Left lobe of liver (tissue), 2 donors: ENCODE measurements at places on chromosomes 12 and 14. TPM values are rescaled to one million over a fixed set of nuclear protein-coding genes. Genes with fewer than 3 reads are reported as not detected.

The NOP9 gene
- total RNA-seq: 17.2 TPM

The ISM2 gene
- total RNA-seq: not detected

The C3AR1 gene
- total RNA-seq: 2.3 TPM

The ST8SIA1 gene
- total RNA-seq: not detected

The SGPP1 gene
- 15.5 TPM for total RNA-seq

The PLA2G1B gene
- 3.0 TPM for total RNA-seq

The CCDC198 gene
- total RNA-seq: 27.4 TPM

- DNase-seq: no peak
These were observed 200.2 kb upstream of the RBM19 start for GRCh38 chr12:114166362-114166761.

- DNase-seq: no peak
These were observed 58.9 kb upstream of the BCL2L14 start for GRCh38 chr12:12011880-12012260.

DNA sequence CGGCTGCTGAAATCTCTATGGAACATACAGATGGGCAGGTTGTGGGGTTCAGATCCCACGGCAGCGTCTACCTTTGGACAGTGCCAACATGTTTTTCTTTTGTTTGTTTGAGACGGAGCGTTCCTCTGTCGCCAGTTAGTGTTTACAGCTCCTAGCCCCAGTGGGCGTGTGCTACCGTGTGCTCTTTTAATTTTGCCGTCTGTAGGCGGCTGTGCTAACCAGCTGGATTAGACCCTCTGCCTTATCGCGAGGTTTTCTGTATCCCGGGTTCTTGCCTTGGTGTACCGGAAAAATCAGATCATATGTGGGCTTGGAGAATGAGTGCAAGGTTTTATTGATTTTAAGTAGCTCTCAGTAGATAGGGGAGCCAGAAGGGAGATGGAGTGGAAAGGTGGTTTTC is 9.8 kb upstream of the GALNT6 start:
- no peak for DNase-seq

- DNase-seq: no peak
These were observed 42.1 kb downstream of the TSPAN9 start for GRCh38 chr12:3119192-3119755.

- no peak for DNase-seq
These were observed 84.8 kb downstream of the PRKCH start for GRCh38 chr14:61406198-61406597.

DNA sequence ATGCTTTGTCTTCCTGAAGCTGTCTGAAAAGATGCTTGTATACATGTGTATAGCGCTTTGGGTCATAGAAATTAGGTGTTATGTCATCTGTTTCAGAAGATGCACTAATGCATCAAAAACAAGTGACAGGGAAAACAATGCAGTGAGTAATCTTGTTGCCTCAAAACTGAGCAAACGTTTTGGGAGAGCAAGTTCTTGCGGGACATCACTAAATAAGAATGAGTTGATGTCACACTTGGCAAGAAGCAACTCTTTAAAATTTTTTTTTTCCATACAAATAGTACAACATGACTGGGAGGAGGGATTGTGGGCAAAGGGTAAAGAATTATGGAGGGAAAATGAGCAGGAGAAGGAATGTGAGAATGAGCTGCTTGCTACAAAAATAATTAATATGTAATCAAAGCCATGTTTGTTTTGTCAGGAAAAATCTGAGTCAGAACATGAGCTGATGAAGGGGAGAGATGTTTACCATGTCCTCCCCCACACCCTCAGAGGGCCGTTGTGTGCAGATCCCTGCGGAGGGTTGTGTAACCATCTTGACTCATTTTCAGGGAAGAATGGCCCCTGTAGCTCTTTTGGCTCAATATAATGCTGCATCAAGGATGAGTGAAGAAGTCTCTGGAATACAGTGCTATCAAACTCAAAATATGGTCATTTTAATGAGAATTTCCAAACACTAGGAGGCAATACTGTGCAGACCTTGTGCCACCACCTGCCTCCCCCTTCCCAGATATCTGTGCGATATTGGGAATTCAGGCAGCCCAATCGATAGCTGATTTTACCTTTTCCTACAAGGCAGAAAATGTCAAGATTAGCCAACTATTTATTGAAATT is 41.4 kb downstream of the BORCS5 start:
- DNase-seq: no peak

DNA sequence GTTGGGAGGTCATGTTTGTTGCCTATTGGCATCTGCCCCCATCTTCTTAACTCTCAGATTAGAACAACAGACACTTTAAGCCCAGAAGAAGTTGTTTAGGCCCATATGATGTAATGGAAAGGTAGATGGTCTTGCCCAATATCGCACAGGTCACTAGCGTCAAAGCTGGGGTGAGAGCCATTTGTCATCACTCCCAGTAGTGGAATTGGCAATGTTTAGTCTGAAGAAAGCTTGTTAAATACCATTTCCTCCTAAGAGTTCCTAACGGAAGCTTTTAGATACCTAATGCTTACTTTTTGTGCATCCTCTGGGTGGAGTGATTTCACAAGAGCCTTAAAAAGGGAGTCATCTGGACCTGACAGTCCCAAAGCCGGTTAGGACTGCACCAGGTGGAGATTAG is 125.4 kb downstream of the DACT1 start:
- no peak for DNase-seq

DNA sequence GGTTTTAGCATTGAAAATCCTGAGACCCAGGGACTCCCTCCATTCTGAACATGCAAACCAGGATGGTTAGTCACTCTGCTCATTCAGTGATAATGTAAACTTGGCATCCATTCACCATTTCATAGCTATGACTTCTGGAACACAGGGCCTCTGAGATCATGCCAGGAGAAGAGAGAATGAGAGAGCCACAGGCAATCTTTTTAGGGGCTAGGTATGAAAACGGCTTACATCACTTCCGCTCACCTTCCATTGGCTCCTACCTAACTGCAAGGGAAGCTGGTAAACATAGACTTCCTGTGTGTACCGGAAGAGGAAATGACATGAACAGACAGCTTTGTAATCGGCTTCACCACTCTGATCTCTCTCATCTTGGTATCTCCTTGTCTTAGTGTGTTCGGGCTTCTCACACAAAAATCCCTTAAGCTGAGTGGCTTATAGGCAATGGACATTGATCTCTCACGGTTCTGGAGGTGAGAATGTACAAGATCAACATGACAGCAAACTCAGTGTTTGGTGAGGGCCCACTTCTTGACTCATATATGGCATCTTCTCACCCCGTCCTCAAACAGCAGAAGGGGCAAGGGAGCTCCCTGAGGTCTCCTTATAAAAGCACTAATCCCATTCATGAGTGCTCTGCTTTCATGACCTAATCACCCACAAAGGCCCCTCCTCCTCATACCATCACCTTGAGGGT is 465.9 kb upstream of the TBX3 start:
- no peak for DNase-seq

- no peak for DNase-seq
These were observed 58.2 kb upstream of the PYGL start for GRCh38 chr14:51002406-51002999.

DNA sequence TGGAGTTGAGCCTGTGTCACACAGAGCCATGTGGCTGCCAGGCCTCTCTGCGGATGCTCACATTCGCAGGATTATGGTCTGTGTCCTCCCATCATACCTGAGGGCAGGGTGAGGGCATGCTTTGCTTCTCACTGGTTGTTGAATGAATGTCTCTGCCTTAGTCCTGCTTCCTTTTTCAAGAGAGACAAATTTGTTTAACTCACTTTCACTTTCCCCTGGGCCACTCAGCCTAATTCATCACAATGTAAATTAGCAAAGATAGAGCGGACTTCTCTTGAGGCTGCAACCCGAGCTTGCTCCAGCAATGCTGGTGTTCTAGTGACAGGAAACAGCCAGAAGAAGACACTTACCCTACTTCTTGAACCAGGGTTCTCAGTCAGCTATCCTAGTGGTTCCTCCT is 35.5 kb upstream of the PAX9 start:
- DNase-seq: no peak

- no peak for DNase-seq
These were observed 169.2 kb downstream of the APAF1 start for GRCh38 chr12:98814254-98814653.

- DNase-seq: no peak
These were observed 330.7 kb upstream of the DCN start for GRCh38 chr12:91513313-91513712.

DNA sequence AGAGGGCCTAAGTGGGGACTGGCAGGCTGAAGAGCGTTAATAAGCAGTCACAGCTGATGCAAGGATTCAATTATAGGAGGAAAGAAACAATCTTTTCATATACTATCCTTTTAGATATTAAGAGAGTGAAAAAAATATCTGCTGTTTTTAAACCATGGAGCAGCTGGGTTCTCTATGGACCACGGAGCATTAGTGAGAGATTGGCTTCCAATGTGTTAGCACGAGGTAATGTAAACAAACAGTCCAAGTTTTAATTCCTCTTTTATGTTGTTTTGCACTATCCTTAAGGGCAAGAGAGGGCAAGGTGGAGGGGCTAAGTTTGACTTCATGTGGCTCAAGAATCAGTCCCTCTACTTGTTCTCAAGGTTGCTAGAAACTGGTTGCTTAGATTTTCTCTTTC is 30.9 kb downstream of the CDKN1B start:
- no peak for DNase-seq

DNA sequence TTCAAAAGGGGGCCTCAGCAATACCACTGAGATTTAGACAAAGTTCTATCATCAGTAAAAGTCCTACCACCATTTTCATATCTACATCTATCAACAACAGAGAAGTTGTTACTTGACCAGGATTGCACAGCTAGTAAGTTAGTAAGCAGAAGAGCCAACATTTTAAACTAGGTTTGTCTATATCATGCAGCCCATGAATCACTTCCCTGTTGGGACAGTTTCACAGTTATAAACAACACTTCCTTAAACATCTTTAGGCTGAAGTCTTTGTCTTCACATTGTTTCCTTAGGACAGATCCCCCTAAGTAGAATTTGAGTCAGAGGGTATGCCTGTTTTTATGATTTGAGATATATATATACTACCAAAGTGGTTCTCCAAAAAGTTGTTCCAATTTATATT is 68.5 kb downstream of the DAO start:
- DNase-seq: no peak

DNA sequence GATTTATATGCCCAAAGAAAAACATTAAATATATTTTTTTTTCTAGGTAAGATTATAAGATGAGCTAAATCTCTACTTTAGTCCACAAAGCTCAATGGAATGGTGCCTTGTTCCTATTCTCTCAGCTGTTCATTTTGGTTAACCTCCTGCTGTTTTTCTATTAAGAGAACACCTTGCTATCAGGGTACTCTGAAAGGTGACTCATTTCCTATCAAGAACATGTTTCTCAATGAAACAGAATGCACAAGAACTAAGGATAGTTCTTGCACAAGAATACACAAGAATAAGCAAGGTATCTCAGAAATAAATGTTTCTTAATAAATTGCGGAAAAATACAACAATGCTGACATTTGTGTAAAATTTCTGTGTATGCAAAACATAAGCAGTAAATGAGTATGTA is 14.1 kb downstream of the ABCD2 start:
- no peak for DNase-seq

DNA sequence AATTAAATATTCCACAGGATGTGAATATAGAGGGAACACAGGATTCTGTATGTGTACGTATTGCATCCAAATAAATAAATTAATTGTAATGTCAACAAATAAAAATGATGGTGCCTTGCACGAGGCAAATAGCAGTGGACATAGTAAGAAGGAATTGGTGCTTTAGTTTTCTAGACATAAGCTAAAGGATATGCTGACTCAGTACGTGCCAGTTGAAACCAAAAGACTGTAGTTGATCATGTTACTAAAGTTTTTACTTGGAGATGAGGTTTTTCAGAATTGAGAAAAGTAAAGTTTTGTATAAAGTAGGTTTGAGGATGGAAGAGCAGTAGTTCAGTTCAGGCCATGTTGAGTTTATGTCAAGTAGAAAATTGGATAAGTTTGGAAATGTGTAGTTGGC is 807.2 kb downstream of the SLC16A7 start:
- no peak for DNase-seq

DNA sequence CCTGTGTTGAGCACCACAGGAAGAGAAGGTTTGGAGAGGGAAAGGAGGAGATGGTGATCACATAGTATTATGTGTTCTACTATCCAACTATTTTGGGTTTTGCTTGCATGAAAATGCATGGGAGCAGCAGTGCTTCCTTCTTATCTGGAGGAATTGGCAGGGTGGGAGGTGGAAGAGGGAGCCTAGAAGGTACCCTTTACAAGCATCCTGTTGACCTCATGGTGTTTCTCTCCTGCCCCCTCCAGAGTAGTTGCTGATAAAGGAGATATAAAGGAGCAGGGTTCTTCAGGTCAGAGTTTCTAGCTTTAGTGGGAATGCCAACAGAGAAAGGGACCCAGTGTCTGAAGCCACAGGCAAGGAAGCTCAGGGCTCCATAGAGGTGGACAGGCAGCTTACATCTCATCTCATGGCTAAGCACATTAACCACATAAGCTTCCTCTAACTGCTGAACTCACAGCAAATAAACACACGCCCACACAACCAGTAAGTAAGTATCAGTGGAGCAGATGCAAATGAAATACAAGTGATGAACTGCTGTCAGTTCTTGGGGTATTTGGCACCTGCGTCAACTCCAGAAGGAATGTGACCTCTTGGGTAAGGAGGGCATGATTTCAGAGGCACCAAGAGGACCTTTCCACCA is 174.2 kb upstream of the SLC38A2 start:
- no peak for DNase-seq

GRCh38 chr12:94318181-94318580 is 141.5 kb downstream of the CEP83 start:
- DNase-seq: no peak

GRCh38 chr12:3405821-3406220 is 85.2 kb upstream of the PRMT8 start:
- DNase-seq: no peak

DNA sequence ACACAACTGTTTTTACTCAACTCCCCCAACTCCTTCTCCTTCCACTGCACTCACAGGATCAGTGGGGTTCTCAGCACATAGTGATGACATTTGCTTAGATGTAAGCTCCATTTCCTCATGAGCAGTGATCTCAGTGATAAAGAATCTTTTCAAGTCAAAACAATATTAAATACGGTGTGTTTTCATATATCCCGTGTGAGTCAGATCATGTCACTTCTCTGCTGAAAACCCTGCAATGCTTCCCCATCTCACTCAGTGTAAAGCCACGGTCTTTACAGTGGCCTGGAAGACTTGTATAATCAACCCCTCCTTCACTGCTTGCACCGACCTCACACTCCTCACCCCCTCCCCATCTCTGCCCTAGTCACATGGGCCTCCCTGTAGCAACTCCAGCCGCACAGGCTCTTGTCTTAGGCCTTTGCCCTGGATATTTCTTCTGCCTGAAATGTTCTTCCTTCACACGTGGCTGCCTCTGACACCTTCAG is 149.7 kb upstream of the ARHGAP5 start:
- DNase-seq: no peak

GRCh38 chr12:5650829-5651461 is 219.0 kb downstream of the NTF3 start:
- DNase-seq: no peak

DNA sequence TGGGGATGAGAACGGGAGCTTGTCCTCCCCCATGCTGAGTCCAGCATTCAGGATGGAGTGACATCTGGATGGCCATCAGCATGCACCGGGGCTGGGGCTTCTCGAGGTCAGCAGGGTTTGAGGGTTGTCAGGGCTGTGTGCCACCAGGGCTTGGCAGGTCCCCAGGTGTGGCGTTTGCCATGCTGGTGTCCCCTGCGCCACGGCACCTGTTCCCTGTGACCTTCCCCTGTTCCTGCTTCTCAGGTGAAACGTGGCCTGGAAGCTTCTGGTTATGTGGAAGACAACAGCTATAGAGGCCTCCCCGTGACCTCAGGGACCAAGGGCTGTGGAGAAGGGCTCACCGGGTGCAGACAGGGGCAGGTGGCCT is 152.4 kb downstream of the KIF26A start:
- peak; percentile 51 for DNase-seq

- DNase-seq: no peak
These were observed 112.3 kb upstream of the BCL2L14 start for GRCh38 chr12:11958221-11959091.
